ENCODE measurements at places on chromosomes 12 and 14.

DNA sequence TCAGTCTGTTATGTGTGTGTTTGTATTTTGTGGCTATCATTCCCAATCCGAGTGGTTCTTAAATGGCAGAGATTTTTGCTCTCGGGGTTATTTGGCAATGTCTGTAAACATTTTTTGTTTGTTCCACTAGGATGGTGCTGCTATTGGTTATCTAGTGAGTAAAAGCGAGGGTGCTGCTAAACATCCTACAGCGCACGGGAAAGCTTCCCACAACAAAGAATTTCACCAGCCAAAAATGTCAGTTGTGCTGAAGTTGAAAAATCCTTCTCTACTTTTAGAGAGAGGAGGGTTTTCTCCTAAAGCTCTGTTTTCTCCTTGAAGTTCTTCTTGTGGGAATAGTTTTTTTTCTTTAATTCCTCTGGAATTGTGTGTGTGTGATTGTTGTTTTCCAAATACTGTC, 2.4 kb downstream of the EXD2 start:
- no peak for DNase-seq

GRCh38 chr12:23666866-23667265, 282.6 kb downstream of the SOX5 start:
- DNase-seq = no peak

- no peak for DNase-seq
Measured at GRCh38 chr12:121751749-121752351, 39.3 kb downstream of the TMEM120B start.

- no peak for DNase-seq
Measured at GRCh38 chr12:24478254-24478653, 470.6 kb downstream of the BCAT1 start.

- DNase-seq = no peak
Measured at GRCh38 chr12:26428420-26428819, 233.0 kb downstream of the SSPN start.
